ENCODE measurements at places on chromosomes 3 and 15.

GRCh38 chr3:175965036-175965435 lies 1105.9 kb downstream of the NAALADL2 start:
- no peak for DNase-seq

DNA sequence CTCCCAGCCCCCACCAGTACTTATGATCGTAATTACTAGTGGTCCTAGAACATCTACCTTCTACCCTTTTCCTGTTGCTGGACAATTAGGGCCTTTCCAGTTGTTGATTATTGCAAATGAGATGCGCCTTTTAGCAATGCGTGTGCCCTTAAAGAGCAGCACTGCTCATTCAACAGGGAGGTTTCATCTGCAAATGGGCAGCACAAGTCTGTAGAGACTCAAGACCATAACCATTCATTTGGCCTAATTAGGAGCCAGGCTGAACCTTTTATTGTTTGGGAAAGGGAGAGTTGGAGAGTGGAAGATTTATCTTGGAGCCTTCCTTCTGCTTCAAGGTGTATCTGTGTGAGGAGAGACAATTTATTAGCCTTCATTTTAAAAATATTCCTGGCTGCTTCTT lies 42.3 kb downstream of the BOC start:
- DNase-seq: no peak

DNA sequence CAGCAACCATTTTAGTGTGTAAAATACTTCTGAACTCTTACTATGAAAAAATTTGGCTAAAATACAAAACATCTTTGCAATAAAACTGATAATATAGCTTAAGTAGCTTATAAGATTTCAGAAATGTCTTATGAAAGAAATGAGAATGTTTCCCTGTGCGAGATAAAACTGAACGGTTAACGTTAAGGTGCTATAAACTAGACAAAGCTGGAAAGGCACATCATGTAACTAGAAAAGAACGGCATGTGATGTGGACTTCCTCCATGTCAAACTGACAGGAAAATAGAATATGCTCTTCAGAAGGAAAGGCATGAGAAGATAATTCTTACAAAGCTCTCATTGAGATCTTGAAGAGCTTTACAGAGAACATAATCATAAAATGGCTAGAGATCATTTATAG lies 36.5 kb downstream of the NCK1 start:
- DNase-seq: no peak

GRCh38 chr3:10732292-10732691 lies 83.7 kb upstream of the SLC6A11 start:
- no peak for DNase-seq

- DNase-seq: no peak
Measured at GRCh38 chr15:71495398-71495780, 315.0 kb upstream of the NR2E3 start.

DNA sequence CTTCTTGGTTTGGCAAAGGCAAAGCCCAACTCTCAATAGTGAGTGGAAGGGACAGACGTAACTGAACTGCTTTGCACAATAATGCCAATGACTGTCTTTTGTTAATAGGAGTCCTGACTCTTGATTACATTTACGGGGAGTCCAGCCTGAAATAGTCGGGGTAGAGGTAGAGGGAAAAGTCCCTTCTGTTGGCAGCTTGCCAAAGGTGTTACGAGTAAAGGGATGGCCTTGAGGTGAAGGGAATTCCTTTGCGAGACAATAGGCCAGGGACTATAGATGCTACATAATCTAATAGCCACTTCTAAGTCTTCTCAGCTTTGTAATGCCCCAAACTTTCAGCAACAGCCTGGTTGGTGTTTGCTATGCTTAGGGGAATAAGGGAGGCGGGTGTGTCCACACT lies 2.2 kb upstream of the SENP2 start:
- no peak for DNase-seq

DNA sequence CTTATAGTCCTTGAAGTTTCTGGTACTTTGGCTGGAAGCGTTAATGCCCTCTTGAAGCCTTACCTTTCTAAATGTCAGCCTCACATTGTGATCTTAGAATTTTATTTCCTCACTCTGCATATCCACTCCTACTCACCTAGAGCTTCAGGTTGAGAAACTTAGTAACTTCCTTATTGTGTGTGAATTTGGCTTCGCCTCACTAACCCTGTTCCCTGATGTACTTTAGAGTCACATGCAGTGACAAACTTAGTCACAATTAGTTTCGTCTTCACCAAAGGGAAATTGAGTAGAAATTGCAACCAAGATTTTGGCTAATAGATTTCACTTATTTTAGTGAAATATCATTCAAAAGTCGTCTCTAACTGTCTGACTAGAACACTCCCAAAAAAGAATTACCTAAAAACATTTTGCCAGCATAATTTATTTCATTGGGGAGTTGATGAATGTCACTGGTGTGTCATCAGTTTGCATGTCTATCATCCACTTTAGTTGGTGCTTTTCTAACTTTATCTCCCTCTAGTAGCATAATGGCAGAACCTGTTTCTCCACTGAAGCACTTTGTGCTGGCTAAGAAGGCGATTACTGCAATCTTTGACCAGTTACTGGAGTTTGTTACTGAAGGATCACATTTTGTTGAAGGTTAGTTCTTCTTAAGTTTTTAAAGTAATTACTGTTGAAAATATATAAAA lies 960 bp downstream of the MFN1 start:
- DNase-seq: no peak

DNA sequence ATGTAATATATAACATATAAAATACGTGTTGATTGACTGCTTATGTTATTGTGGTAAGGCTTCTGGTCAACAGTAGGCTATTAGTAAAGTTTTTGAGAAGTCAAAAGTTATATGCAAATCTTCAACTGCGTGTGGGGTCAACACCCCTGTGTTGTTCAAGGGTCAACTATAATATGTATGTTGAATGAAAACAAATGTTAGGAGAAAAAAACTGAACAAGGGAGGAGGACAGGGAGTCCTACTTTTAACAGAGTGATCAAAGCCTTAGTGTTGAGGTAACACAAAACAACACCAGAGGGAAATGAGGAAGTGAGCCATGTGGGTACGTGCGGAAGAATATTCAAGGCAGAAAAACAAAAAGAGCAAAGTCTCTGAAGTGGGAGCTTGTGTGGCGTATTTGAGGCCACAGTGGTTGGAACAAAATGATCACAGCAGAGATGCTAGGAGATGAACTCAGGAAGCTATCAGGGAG lies 62.5 kb downstream of the SFMBT1 start:
- no peak for DNase-seq

DNA sequence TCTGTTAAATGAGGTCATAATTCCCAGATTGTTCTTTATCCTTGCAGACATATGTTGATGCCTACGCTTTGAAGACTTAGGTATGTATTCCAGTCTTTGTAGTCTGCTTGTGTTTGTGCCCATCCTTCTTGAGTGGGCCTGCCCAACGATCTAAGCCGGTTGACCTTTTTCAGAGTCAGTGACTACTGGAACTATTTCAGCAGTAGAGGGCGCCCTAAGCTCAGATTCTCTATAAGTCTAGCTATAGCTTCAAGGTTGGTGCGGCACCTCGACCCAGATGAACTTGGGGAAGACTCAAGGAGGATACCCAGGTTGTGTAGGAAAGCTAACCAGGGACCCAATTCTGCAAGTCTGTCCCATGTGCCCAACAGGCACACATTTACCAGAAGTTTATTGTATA lies 228.8 kb upstream of the PPP2R3A start:
- no peak for DNase-seq

- no peak for DNase-seq
Measured at GRCh38 chr15:71136793-71137518, 21.7 kb downstream of the THSD4 start.

- no peak for DNase-seq
Measured at GRCh38 chr15:25635191-25635590, 196.4 kb upstream of the UBE3A start.

GRCh38 chr15:90924375-90924774 lies 8.0 kb downstream of the HDDC3 start:
- DNase-seq: no peak

DNA sequence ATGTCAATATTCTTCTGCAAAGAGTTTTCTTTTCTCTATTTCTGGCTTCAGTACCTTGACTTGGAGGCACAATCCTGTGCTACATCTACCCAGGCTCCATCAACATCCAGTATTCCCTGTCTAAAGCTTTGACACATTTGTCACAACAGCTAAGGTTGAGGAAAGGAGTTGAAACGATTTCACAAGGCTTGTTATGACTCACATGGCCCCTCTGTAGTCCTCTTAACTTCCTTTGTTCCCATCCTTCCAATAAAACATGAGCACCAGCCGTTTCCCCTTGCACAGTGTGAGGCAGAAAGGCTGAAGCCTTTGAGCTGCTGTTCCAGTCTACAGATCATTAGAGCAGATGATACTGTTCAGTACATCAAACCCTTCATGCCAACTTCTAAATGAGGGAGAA lies 163.0 kb upstream of the TMCO5A start:
- DNase-seq: no peak

GRCh38 chr3:104935613-104936012 lies 431.1 kb upstream of the ALCAM start:
- no peak for DNase-seq

GRCh38 chr3:126052196-126053058 lies 31.5 kb downstream of the SLC41A3 start:
- DNase-seq: no peak

GRCh38 chr3:102024270-102024904 lies 175.1 kb downstream of the NFKBIZ start:
- DNase-seq: no peak

DNA sequence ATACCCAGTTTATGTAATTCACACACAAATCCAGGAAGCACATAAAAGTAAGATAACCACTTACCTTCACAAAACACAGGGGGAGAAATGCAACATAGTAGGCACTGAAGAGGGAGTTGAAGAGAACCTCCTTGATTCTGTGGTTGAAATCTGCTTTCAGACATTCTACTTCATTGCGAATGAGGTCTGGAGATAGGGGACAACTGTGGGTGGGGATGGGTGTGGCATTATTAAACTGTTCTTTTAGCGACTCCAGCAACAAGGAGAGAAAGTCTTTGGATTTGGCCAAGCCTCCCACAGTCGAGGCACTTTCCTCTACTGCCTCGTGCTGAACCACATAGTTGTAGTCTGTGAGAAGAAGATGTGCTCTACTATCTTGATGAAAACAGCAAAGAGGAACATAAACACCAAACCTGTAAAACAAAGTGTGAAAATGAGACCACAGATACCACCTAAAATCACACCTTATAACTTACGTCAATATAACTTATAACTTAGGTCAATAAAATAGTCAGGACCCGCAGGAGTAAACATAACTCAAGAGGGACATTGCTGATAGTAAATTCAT lies 25.6 kb downstream of the TMEM39A start:
- DNase-seq: no peak

- no peak for DNase-seq
Measured at GRCh38 chr3:25527801-25528200, 99.7 kb downstream of the RARB start.

GRCh38 chr3:108202080-108202479 lies 20.1 kb downstream of the IFT57 start:
- no peak for DNase-seq

GRCh38 chr3:193270451-193270850 lies 29.4 kb downstream of the PLAAT1 start:
- no peak for DNase-seq

DNA sequence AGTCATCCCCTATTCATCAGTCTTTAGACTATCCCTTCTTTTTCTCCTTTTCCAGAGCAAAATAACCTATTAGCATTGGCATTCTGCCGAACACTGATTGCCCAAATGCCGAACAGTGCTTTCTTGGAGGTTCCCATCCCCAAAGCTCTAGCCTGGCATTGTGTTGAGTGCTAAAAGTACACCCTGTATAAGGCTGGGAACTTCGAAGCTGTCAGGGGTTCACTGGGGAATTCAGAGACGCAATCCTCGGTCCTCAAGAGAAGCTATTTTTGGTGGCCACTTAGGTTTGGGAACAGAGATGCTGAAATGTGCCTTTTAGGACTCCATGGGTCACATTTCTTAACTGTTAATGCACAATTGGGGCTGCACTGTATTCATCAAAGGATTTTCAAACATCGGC lies 8.4 kb downstream of the FRMD5 start:
- DNase-seq: peak; percentile 12

- no peak for DNase-seq
Measured at GRCh38 chr3:172213904-172214303, 174.5 kb downstream of the FNDC3B start.

DNA sequence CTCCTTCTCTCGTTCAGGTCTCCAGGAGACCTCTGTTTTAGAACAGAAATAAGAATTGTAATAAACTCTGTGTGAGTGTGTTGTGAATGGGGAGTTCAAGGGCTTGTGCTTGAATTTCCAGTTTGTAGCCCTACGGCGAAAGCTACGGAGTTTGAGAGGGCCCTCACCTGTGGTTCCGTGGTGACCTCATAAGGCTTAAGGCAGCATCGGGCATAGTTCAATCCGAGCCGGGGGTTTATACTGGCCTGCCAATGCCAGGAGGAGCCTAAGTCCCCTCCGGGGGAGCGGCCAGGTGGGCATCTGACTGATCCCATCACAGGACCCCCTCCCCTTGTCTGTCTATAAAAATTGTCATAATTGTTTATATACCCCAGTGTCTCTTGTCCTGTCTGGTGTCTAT lies 43.7 kb downstream of the ZBTB11 start:
- DNase-seq: no peak

GRCh38 chr3:31137718-31138465 lies 243.4 kb upstream of the GADL1 start:
- DNase-seq: no peak

GRCh38 chr3:117398141-117398899 lies 688.7 kb downstream of the TUSC7 start:
- peak; percentile 89 for DNase-seq

DNA sequence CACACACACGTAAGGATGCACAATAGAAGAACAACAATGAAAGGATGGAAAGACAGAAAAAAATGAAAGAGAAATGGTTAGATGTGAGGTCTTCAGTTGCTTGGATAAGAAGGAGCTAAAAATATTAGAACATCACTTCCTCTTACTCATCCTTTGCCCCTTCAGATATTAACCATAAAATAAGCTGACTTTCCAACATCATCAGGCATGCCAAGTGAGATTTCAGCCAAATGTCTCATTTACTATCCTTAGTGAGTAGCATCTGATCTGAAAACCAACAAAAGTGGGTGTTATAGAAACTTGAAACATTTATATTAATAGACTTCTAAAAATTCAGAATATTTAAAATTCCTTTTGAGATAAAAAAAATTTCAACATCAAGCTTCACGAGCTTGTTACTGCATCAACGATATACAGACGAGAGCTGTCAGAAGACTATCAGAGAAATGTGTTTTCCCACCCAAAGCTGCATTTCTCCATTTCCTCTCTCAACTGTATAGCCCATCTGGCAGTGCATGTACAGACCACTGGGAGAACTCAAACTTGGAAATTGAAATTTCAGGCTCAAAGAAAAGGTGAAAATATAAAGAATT lies 25.4 kb upstream of the LSAMP start:
- no peak for DNase-seq

DNA sequence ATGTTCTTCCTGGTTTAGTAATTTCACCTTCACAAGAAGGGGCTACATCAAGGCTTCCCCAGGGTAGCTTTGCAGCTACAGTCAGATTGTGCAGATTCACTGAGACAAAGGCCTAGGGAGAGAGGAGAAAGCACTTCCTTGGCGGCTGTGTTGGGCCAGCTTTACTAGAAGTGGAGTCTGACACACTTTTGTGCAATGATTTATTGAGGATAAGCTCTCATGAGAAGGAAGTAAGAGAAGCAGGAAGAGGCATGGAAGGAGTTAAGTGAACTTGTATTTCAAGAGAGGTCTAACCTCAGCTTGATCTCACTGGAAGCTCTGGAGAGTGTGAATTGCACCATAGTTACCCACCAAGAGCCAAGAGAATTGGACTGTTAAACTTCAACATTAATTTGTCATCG lies 78.9 kb downstream of the TGFBR2 start:
- no peak for DNase-seq

- peak; percentile 85 for DNase-seq
Measured at GRCh38 chr3:69767571-69767970, 28.3 kb downstream of the MITF start.

All from midbrain (tissue), 1 donor.